ENCODE measurements at places on chromosomes 16 and 17.

- DNase-seq = no peak
Measured at GRCh38 chr17:30117675-30118081, 1.1 kb downstream of the NSRP1 start.

GRCh38 chr16:57730771-57731730 lies 4.5 kb upstream of the KATNB1 start:
- DNase-seq = no peak

DNA sequence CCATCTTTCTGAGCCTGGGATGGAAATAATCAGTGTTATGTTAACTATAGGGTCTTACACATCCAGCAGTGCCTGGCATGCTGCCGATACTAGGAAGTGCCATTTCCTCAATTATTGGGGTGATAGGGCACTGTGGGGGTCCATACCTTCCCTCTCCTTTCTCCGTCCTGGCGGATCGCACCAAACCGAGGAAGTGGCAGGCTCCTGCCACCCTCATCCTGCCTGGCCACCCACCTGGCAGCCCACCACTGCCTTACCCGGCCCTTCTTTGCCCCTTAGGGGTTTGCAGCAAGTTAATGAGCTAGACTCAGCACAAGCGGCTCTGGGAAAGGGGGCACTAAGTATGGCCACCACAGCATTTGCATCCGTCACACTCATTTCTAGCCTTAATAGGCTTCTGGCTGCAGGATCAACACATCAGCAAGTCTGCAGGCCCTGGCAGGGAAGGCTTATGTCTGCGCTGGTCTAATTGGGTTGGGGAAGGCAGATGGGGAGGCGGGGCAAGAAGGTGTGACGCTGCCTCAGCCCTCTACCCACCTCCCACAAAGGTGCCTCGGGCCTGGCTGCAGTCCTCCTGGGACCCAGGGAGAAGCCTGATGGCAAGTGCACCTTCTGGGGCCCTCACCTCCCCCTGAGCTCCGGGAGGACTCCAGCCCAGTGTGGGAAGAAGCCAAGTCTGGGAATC lies 28.6 kb downstream of the DCAKD start:
- no peak for DNase-seq

DNA sequence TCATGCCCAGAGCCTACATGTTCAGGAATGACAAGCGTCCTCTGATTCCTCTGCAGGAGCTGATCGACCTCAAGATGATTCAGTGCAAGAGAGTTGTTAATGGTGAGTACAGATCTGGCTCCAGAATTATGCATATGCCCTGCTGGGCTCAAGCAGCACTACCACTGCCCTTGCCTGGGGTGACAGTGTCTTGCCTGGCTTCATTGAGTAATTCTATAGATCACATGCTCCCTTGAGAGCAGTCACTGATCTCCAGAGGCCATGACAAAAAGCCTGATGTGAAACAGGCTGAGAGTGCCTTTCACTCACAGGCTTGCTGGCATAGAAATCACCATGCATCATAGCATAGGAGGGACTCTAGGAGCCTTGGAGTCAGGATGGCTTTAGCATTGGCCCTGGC lies 26.4 kb downstream of the DUS2 start:
- DNase-seq = no peak

- no peak for DNase-seq
Measured at GRCh38 chr17:50397919-50398285, 579 bp upstream of the LRRC59 start.

GRCh38 chr17:48310748-48311213 lies 119.2 kb downstream of the SKAP1 start:
- DNase-seq = no peak

DNA sequence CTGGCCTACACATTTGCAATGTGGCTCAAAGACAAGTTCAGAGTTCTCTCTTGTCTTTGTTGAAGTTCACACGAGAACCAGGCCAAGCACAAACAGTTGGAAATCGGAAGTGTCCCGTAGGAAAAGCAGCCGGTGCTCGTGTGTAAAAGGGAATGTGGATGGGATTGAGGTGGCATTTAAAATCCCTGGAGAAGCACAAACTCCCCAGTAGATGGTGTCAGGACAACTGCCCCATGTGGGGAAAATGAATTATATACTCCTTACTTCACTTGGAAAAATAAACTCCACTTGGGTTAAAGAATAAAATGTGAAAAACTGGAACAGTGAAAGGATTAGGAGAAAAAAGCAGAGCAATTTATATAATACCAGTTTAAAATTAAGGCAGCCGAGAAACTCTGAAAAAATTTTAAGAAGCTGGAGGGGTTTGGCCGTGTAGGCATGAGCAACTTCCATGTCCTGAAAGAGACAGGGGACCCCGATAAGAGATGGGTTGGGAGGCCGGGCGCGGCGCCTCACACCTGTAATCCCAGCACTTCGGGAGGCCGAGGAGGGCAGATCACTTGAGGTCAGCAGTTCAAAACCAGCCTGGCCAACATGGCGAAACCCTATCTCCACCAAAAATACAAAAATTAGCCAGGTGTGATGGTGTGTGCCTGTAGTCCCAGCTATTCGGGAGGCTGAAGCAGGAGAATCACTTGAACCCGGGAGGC lies 28.1 kb downstream of the CBFA2T3 start:
- no peak for DNase-seq

DNA sequence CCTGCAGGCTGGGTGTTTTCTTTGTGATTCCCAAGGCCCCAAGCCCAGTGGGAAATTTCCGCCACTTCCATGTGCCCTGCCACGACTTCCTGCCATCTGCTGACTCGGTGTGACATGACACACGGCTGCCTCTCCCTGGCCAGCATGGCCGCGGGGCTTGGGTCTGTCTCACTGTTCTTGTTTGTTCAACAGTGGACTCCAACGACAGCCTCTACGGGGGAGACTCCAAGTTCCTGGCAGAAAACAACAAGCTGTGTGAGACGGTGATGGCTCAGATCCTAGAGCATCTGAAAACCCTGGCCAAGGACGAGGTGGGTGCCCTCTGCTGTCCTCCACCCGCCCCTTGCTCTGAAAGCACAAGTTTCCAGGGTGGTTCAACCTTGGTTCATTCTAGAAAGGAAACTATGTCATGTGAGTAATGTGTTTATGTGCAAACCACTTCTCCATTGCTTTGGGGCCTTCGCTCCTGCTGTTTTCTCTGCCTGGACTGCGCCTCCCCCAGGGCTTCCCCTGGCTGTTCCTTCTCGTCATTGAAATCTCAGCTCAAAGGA lies 26.8 kb downstream of the KNOP1 start:
- no peak for DNase-seq

- DNase-seq = no peak
Measured at GRCh38 chr17:41586863-41587495, at the start of gene KRT14. Gene KRT14, minus strand, starts transcription at chr17:41586895. Its CDS starts 61 bp downstream, at chr17:41586834.

DNA sequence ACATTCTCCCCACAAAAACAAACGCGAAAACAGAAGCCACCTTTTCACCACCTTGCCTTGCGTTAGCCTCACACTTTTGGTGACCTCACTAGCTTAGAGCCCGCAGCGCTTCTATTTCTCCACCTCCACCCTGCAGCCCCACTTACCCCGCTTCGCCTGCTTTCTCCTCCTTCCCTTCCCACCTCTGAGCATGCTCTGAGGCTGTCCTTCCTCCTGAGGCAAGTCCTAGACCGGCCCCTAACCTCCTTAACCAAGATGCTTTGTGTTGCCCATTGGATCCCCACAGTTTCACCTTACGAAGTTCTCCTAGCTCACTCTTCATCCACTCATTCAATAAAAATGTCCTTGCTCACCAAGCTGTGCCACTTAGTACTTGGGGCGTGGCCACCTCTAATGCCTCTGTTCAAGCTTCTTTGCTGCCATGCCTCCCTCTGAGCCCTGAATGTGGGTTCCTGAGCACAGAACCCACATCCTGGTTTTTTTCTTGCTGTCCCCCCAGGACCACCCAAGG lies 1.3 kb downstream of the GNGT2 start:
- DNase-seq = no peak

DNA sequence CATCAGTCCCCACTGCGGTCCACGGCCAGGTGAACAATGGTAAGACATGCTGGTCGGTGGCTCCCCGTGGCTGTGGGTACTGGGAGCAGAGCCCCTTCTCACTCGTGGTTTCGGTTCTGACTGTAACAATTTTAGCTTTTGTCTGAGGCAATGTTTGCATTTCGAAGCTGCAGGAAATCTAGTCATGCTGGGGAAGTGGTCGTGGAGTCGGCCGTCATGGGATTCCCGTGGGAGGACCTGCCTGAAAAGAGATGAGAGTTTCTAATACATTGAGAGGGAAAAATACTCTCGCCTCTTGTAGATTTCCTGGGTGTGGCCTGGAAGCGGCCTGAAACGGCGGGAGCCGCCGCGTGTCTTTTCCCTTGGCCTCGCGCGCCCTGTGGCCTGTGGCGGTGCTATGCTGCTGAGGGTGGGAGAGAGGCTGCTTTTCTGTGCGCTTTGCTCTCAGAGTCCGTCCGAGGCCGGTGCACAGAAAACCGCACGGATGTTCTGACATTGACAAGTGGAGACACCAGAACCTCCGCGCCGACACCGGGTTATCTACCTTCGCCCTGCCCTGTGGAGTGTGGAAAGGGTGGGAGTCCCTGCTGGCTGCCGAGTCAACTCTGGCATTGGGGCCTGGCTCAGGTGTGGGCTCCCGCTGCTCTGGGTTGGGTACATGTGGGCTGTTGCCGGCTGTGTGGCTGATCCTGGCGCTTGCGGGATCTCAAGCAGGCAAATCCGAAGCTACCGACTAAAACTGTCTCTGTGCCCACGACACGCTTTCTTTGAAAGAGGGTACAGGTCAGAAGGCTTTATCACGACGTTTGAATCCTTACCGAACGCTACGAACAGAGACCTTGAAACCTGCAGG lies 60.8 kb downstream of the WDR45B start:
- DNase-seq = no peak

GRCh38 chr16:13939821-13940220 lies 19.9 kb downstream of the ERCC4 start:
- DNase-seq = no peak

GRCh38 chr17:58611331-58611730 lies 80.5 kb downstream of the TEX14 start:
- no peak for DNase-seq

GRCh38 chr16:54817432-54817831 lies 113.2 kb upstream of the IRX5 start:
- DNase-seq = no peak

GRCh38 chr17:80108036-80108971 lies 6.9 kb downstream of the GAA start:
- no peak for DNase-seq

GRCh38 chr16:70746708-70747424 lies 54.1 kb downstream of the VAC14 start:
- DNase-seq = no peak

GRCh38 chr16:82805866-82806265 lies 179.1 kb downstream of the CDH13 start:
- no peak for DNase-seq

DNA sequence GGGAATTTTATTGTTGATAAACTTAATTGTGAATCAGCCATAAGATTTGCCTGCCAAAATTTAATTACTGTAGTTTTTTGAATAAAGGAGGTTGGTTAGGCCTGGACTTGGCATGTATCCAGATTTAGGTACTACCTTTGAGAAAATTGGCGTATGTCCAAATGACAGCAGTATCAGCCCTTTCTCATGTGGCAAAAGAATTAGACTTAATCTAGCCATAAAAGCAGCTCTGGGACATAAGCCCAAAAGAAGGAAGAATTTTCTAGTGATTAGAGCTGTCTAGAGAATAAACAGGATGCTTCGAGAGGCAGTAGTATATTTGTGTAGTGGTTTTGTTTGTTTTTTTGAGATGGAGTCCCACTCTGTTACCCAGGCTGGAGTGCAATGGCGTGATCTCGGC lies 27.7 kb downstream of the PPM1E start:
- DNase-seq = no peak

DNA sequence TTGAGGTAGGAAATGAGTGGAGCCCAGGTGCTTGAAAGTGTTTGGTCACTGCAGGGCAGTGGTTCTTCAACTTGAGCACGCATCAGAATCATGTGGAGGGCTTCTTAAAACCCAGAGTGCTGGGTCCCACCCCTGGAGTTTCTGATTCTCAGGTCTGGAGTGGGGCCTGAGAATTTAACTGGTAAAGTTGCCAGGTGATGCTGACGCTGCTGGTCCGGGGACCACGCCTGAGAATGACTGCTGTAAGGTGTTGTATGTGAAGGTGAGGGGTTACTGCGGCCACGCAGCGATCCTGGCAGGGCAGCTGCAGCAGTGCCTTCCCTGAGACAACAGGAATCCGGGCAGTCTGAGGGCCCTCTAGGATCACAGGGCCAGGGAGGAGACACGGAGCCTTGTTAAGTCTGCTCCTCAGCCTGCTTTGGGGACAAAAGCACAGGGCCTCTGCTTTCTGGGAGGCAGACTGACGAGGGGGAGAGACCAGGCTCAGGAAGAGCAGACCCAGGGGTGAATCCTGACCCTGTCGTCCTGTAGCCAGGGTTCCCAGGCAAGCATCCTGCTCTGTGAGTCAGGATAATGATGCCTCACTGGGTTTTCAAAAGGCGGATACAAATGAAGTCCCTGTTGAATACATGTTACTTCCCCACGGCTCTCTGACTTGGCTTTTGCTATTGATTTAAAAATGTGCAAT lies 16.2 kb downstream of the CCDC42 start:
- DNase-seq = no peak

GRCh38 chr17:28935744-28936460 lies 15.4 kb downstream of the PHF12 start:
- no peak for DNase-seq

DNA sequence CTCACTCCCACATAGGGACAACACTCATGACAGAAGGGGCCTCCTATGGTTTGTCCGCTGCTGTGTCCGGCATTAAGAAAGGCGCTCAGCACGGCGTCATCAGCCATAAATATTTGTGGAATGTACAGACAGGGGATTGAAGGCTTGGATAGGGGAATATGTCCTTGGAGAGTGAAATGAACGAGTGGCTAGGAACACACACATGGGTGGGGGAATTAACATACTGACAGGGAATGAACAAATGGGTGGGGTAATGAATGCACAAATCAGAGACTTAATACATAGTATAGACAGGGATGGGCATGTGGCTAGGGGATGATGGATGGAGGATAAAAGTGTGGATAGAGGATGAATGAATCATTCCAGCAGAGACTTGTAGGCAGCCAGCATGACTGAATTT lies 154.0 kb upstream of the HSBP1 start:
- no peak for DNase-seq

GRCh38 chr16:15518381-15519351 lies 84.3 kb downstream of the BMERB1 start:
- DNase-seq = no peak

- DNase-seq = no peak
Measured at GRCh38 chr17:7644775-7645174, 6.0 kb upstream of the ATP1B2 start.

DNA sequence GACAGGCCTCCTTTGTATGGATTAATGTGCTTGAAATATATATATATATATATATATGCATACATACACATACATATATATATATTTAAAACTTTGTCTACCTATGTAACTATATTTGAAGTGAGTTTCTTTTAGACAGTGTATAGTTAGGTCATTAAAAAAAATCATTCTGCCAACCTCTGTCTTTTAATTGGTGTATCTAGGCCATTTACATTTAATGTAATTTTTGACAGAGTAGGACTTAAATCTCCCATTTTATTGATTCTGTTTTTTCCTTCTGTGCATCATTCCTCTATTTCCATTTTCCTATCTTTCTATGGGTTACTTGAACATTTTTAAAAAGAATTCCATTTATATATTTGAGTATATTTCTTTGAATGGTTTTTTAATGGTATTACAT lies 125.2 kb downstream of the IRF8 start:
- no peak for DNase-seq

Data from stimulated activated CD4-positive, alpha-beta T cell treated with anti-CD3 and anti-CD28 coated beads, Interleukin-4, amount 100 ng/mL, for 1 hour (primary cell).